Esophagus muscularis mucosa (tissue), 4 donors: ENCODE measurements at places on chromosomes 3 and 15.
A peak's percentile ranks its signal among the peaks of the same experiment; 100 is the strongest.

DNA sequence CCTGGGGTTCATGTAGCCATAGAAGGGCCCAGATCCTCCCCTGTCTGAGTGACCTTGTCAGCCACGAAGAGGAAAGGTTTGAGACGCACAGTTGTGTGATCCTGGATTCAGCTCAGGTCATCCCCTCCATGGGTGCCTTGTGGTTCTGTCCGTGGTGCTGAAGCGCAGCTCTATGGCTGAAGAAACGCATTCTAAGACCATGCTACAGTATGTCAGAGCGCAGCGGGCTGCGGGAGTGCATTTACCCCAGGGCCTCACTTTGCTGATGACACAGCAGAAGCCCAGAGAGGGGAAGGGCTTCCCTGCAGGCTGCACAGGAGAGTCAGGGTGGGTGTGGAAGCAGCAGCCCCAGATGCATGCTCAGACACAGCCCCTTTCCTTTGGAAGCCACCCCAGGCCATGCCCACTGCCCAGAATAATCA, 68.8 kb upstream of the IQSEC1 start:
- no peak overlapping the region for H3K27ac ChIP-seq
- DNase-seq, result no peak
- no peaks in the 10 kb centered on the region for H3K36me3 ChIP-seq
- no peak overlapping the region for H3K4me3 ChIP-seq

GRCh38 chr3:21330293-21330692, 420.7 kb downstream of the ZNF385D start:
- no peak overlapping the region for H3K27ac ChIP-seq
- H3K27me3 ChIP-seq, result no peaks in the 10 kb centered on the region
- DNase-seq, result no peak
- peak overlapping the region; percentile 8 for H3K4me3 ChIP-seq

GRCh38 chr3:30324587-30324986, 281.8 kb upstream of the TGFBR2 start:
- DNase-seq, result no peak
- no peaks in the 10 kb centered on the region for H3K36me3 ChIP-seq
- no peaks in the 10 kb centered on the region for H3K27me3 ChIP-seq
- peak overlapping the region; percentile 31 for H3K27ac ChIP-seq
- peaks cover 12% of the 10 kb centered on the region for H3K4me1 ChIP-seq

DNA sequence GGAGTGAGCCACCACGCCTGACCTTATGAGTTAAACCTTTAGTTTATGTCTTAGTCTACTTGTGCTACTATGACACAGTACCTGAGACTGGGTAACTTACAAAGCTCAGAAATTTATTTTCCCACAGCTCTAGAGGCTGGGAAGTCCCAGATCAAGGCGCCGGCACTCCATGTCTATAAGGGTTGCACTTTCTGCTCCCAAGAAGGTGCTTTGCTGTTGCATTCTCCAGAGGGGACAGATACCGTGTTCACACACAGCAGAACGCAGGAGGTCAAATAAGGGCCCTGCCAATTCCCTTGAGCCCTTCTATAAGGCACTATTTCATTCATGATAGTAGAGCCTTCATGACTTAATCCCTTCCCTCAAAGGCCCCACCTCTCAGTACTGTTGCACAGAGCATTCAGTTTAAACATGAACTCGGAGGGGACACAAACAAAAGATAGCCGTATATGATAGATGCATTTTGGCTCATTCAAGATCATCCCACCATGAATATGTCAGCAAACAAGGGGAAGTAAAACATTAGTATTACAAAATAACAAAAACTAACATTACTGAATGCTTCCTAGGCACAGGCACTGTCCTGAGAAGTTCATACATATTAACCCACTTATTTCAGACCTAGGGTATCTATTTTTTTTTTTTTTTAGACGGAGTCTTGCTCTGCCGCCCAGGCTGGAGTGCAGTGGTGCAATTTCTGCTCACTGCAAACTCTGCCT, 26.5 kb downstream of the PLA1A start:
- H3K4me3 ChIP-seq, result no peak overlapping the region
- no peak for DNase-seq
- H3K27ac ChIP-seq, result no peak overlapping the region
- no peaks in the 10 kb centered on the region for H3K36me3 ChIP-seq

DNA sequence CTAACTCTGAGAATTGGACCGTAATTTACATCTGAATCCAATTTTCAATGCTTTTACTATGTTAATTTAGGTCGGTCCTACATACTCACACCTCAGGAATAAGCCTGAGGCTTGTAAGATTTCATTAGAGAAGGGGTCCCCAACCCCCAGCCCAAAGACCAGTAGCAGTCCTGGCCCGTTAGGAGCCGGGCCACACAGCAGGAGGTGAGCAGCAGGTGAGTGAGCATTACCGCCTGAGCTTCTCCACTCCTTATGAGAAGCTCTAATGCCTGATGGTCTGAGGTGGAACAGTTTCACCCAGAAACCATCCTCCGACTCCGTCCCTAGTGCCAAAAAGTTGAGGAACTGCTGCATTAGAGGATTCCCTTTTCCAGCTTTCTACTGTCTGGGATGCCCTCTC, 757.3 kb downstream of the SI start:
- H3K4me1 ChIP-seq, result no peaks in the 10 kb centered on the region
- H3K4me3 ChIP-seq, result no peak overlapping the region
- DNase-seq, result no peak
- no peaks in the 10 kb centered on the region for H3K36me3 ChIP-seq
